ENCODE measurements at places on chromosomes 6 and 20.

DNA sequence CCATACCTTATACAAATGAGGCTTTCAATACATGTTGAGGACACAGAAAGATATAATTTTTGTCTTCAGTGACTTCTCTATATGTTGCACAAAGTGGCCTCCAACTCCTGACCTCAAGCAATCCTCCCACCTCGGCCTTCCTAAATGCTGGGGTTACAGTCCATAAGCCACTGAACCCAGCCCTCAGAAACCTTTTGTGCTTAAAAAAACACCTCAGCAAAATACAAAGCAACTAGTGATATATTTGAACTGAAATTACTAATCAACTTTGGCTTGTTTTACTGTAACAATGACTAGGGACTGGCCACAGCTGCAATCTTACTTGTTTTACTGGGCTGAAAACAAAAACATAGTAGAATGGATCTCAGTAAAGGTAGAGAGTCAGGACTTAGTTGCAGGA is 3.2 kb upstream of the ZNF184 start:
- DNase-seq: no peak

DNA sequence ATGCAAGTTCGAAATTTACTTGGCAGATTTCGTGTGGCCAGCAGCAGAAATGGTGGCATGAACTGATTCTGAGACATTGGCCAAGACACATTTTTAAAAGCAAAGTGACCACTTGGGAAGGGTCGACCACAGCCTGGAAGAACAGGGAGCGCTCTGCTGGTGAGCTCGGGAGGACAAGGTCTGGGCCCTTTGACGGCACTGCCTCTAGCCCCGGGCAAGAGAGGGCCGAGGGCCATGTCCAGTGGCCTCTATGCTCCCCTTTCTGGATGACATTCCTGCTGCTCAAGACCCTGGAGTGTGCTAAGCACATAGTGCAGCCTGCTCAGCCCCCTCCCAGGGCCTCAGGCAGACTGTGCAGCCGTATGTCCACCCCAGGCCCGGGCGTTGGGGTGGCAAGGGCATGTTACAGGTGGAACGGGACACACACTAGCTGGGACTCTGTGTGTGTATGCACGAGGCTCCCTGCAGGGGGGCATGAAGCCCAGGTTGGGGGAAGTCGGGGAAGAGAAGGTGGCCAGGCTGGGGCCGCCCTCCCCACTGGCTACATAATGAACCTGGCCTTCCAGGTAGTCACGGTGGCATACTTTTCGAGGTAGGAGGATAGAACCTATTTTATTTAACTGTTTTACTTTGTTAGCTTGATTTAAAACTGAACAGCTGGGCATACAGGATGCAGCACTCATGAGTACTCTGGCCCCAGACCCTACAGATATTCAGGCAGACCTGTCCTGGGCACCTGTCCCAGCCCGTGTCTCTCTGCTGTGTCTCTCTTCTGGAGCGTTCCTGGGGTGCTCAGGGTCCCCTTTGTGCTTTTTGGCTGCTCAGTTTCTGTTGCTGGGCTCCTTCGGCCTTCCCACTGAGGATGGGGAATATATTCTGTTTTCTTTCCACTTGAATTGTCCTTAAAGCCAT is 6.4 kb downstream of the SYNJ2 start:
- no peak for DNase-seq

- no peak for DNase-seq
Measured at GRCh38 chr6:134735461-134735860, 214.4 kb downstream of the ALDH8A1 start.

DNA sequence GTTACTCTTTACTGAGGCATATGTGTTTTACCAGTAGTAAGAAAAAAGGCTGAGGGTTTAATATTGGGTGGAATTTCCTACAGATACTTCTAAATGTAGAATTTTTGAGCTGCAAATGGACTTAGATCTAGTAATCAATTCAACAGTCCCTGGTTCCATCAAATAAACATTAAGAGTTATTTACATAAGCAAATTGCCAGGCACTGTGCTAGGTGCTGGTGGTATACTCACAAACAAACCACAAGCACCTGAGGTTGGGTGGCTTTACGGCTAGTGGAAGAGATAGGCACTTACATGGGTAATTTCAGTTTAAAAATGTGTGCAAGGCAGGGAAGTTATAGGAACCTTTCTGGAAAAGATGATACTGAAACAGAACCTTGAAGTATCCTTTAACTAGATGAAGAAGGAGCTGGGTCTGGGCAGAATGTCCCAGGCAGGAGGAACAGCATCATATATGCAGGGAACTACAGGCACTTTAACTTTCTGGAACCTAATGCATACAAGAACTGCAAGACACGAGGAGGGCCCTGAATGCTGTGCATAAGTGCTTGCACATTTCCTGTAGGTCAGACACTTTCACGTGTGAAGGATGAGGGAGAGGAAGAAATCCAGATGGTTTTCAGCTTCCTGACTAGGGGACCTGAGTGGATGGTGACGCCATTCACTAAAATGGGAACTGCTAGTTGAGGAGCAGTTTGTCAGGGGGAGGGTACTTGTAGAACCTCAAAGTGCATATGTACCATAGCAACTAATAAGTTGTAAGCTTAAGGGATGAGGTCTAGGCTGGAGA is 4.5 kb downstream of the CCN6 start:
- DNase-seq: no peak

GRCh38 chr20:40476461-40476860 is 212.6 kb downstream of the MAFB start:
- no peak for DNase-seq
